ENCODE measurements at places on chromosomes 6 and 20.

- peak; percentile 96 for DNase-seq
Measured at GRCh38 chr6:35489995-35490791, 6.7 kb downstream of the TEAD3 start.

DNA sequence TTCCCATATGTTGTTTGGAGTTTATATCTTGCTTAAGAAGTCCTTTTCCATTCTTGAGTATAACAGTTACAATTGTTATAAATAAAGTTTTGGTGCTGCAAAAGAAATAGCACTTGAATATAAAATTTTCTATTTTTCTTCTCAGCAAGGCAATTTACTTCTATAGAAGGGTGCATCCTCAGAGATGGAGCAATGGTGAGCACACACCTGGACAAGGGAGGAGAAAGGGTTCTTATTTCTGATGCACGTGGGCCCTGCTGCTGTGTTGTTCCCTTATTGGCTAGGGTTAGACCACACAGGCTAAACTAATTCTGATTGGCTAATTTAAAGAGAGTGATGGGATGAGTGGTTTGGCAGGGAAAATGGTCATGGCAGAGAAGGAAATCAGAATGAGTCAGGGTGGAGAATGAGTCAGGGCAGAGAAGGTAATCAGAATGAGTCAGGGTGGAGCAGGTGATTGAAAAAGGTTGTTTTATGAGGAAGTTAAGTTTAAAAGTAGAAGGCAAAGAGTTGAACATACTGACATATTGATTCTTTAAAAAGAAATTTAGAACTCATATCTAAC is 38.0 kb downstream of the CST8 start:
- DNase-seq: no peak

- no peak for DNase-seq
Measured at GRCh38 chr6:33072508-33073100, 845 bp downstream of the HLA-DPA1 start.

DNA sequence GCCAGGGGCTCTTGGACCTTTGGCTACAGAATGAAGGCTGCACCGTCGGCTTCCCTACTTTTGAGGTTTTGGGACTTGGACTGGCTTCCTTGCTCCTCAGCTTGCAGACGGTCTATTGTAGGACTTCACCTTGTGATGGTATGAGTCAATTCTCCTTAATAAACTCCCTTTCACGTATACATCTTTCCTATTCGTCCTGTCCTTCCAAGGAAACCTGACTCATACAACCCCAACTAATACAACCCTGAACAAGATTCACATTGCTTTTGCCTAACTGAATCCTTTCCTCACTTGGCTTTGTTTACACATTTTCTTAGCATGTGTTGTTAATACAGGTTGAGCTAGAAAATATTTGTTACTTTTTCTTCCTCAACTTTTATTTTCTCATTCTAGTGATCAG is 21.9 kb downstream of the TBXT start:
- no peak for DNase-seq

GRCh38 chr6:37006793-37007339 is 1.4 kb downstream of the FGD2 start:
- no peak for DNase-seq

GRCh38 chr20:62736407-62737071 is 27.9 kb downstream of the NTSR1 start:
- no peak for DNase-seq

Measured in coronary artery (tissue), 2 donors.